ENCODE measurements at places on chromosomes 11 and 22.

DNA sequence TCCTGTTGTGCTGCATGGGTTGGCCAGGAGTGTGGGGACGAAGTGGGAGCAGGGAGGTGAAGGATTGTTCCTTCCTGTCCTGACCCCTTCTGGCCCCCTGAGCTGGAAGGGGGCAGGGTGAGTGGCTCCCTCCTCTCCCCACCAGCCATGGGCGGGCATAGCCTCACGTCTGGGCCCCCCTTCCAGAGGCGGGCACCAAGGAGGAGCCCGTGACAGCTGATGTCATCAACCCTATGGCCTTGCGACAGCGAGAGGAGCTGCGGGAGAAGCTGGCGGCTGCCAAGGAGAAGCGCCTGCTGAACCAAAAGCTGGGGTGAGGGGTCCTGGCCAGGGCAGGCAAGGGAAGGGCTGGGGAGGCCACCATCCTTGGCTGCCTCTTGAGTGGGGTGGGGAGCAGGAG is 3.4 kb downstream of the SART1 start:
- DNase-seq = no peak

DNA sequence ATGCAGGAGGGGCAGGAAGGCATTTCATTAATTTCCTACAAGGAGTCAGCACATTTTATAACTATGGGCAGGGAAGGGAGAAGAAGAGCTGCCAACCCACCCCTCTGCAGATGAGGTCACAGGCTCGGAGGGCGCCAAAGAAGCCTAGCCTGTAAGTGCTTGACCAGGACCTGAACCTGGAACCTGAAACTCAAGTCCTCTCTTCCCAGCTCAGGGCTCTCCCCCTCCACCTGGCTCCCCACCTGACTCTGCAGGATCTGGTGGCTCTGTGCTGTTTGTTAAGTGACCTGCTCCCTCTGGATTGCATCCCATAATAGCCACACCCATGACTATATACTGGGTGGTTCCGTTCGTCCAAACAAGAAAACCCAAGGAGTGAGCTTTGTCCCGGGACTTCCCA is 27.3 kb downstream of the SCGB1A1 start:
- no peak for DNase-seq

- DNase-seq = no peak
These were observed 163.8 kb downstream of the SWAP70 start for GRCh38 chr11:9827708-9828107.

DNA sequence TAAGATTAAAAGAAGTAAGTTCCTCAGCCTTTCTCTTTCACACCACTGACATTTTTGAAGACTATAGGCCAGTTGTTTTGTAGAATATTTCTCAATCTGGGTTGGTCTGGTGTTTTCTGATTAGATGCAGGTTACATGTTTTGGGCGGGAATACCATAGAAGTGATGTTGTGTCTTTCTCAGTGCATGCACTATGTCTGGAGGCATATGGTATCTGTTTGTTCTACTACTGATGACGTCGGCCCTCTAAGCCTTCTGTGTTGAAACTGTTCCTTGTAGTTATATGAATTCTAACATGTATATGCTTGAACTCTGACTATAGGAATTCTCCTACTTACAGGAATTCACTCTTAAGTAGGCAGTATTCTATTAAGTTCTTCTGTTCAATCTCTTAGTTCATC is 21.6 kb downstream of the ZFTA start:
- DNase-seq = no peak

- DNase-seq = no peak
These were observed 389.1 kb downstream of the ETS1 start for GRCh38 chr11:128198216-128198772.

- DNase-seq = no peak
These were observed 4.2 kb downstream of the RAB1B start for GRCh38 chr11:66272596-66272995.

GRCh38 chr11:1913271-1914060 is 6.0 kb upstream of the TNNT3 start:
- no peak for DNase-seq

- no peak for DNase-seq
These were observed 32.9 kb upstream of the TRIM29 start for GRCh38 chr11:120170741-120171261.

Data from CD4-positive, alpha-beta T cell treated with Interleukin-17A for 4 hours (primary cell).